ENCODE measurements at places on chromosomes 1 and 21.

DNA sequence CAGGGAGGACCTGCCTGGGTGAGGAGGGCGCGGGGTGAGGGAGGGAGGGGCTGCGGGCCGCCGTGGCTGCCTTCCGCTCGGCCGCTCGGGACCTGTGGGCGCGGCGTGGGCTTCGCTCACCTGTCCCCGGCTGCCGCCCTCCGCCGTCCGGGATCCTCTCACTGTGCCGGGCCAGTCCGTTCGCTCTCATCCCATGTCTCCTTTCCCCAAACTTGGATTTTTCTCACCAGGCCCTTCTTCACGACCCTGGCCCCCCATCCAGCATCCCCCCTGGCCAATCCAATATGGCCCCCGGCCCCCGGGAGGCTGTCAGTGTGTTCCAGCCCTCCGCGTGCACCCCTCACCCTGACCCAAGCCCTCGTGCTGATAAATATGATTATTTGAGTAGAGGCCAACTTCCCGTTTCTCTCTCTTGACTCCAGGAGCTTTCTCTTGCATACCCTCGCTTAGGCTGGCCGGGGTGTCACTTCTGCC lies 362 bp downstream of the ZBTB48 start:
- no peak for DNase-seq

DNA sequence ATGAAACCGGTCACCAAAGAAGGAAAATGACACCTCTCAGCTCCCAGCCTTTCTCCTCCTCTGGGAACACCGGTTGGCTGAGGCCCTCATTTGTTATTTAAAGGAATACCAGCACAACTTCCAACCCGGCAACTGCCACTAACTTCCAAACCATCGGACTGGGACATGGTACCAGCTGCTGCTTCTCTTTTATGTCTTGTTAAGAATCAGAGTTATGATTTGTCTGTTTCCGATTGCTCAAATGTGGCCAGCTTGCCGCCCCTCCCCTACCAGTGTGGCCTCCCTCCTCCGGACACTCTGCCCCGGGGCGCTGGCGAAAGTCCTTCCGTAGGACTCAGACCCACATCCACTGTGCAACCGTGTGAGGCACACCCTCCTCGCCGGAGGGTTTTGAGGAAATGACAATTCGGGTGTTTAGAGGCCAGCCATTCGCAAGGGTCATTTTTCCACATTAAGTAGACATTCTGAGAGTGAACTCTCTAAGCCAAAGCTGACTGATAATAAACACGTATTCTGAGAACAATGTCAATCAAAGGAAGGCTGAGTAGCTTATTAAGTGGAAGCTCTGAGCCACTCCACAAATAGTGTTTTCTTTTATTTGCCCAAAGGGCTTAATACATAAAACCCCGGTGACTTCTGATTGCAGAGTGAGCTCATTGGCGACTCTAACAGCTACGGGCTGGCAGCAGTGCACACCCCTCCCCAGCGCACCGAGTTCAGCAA lies 5.5 kb downstream of the RIPK4 start:
- no peak for DNase-seq

GRCh38 chr1:213669964-213670691 lies 317.6 kb upstream of the PROX1 start:
- DNase-seq: no peak

DNA sequence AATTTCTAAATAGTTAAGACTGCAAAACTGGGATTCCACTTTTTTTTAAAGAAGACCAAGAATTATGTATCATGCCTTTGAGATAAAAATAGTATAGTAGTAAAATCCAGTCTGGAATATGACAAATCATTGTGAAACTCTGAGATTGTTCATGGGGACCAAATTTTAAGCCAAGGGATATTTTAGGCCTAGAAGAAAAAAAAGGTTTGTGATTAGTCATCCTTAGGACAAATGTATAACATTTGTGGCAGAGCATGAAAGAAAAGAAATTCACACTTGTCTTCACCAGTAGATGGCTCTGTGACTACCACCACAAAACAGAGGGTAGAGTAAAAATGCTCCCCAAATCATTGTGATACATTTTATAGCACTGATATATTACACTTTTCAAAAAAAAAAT lies 226.1 kb downstream of the KCTD3 start:
- DNase-seq: no peak

DNA sequence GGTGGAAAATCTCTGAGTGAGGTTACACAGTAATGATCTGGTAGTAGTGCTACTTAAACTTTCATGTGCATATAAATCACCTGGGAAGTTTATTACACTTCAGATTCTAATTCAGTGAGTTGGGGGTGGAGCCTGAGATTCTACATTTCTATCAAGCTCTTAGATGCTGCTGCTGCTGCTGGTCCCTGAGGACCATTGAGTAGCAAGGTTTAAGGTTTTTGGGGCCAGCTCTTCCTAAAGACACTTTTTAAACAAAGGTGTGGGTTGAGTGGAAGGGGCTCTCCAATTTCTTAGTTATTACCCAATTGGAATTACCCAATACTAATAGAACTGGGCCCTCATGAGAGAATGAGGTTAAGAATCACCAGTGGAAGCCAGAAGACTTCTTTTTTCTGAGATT lies 29.5 kb downstream of the KCNA3 start:
- DNase-seq: no peak

DNA sequence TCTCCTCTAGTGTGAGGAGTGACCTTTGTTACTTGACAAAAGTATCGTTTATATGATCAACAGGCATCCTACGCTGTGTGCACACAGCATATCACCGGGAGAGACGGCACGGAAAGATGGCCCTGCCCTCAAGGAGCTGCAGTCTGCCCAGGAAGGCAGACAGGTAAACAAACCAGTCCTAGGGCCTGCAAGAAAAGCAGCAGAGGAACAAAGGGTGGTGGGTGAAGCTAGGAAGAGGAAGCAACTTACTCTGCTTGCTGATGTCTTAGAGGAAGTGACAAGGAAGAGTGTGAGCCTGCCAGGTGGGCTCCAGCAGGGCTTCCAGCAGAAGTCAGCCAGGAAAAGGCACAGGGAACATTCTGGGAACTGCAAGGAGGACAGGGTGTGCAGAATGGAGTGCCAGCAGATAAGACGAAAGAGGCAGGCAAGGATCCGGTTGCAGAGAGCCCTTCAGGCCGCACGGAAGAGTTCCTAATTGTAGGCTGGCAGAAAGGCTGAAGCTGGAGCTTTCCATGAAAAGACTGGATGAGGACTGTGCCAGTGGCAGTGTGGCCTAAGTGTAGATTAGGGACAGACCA lies 106.7 kb downstream of the SLC45A1 start:
- no peak for DNase-seq

GRCh38 chr1:86409416-86410021 lies 13.4 kb upstream of the ODF2L start:
- DNase-seq: no peak

DNA sequence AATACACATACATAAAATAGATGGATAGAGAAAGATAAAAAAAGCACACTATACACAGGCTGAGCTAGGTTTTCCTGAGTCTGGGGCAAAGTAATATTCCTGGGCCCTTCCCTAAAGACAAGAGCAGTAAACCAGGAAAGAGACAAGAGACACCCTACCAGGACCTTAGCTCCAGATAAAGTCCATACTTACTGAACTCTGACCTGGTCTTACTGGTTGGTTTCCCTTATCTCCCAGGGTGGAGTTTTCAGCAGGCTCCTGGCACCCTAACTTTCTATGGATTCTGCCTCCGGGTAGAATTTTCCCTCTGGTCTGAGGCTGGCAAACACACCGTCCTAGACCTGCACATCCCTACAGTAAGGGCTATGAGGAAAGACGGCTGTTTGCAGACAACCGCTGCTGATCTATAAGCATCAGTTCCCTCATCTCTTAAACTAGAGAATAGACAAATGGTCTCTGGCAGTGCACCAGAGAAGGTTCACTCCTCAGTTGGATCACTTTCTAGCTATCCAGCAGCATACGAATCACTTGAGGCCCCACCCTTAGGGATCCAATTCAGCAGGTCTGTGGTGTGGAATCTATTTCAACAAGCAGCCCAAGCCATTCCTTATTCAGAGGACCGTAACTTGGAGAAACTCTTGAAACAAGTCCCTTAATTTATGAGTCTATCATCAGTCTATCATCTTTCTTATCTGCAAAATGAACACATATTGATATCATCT lies 52.0 kb downstream of the ARHGEF11 start:
- no peak for DNase-seq

- DNase-seq: no peak
Observed at GRCh38 chr21:15731243-15731613, 1.4 kb downstream of the USP25 start.

- no peak for DNase-seq
Observed at GRCh38 chr1:69175053-69175452, 392.7 kb upstream of the LRRC7 start.

Data from anterior cingulate cortex (tissue), 58 donors.